RKO (cell line): ENCODE measurements at places on chromosomes 2 and 18.

DNA sequence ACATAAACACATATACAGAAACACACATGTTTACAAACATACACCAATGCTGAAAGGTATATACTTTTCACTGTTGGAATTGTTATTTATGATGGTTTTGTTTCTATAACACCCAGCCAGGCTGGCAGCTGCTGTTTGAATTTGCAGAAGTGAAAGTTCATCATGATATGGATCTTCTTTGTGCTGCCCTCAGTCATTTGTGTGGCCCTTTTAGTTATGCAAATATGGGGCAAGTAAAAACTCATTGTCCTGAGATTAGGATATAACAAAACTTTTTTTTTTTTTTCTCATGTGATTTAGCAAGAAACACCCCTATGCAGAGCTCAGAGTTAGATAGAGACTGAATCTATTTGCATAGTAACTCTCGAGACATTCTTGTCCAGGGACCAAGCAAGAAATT, 714.1 kb downstream of the KCNJ3 start:
- DNase-seq = no peak

- DNase-seq = no peak
These were observed 69.0 kb downstream of the TXNL1 start for GRCh38 chr18:56569416-56569815.

- no peak for DNase-seq
These were observed 37.2 kb downstream of the CREG2 start for GRCh38 chr2:101349893-101350662.

- no peak for DNase-seq
These were observed 114.9 kb upstream of the RAB27B start for GRCh38 chr18:54713386-54713785.

DNA sequence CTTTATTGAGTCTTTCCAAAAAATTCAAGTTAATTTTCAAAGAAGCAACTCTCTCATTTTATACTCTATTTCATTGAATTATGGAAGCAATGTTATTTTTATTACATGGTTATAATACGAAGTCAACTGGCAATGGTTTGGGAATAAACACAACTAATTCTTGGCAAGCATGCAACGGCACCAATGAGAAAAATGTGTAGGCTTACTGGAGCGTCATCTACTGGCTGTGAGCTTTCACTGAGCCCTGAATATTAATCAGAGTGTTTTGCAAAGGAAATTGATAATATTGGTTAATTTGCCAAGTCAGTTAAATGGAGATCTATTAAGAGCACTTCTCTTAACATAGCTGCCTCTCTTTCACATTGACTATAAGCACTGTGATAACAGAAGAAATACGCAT, 163.9 kb downstream of the IKZF2 start:
- DNase-seq = no peak

DNA sequence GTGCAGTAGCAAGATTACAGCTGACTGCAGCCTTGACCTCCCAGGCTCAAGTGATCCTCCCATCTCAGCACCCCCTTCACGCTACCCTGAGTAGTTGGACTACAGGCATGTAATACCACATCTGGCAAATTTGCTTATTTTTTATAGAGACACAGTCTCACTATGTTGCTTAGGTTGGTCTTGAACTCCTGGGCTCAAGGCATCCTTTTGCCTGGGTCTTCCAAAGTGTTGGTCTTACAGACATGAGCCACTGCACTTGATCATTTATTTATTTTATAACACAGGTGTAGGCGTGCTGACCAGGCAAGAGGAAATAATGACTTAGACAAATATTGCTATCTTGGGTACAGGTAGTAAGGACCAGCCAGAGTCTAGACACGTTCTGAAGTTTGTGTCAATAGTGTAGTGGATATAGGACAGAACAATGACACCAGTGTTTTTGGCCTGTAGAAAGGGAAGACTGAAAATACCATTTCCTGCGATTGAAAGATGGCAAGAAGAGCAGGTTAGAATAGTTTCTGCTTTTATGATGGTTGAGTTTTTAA, 71.0 kb upstream of the THUMPD2 start:
- no peak for DNase-seq
